Activated CD4-positive, CD25-positive, alpha-beta regulatory T cell treated with anti-CD3 and anti-CD28 coated beads, Interleukin-2, amount 50 U/mL, for 24 hours (primary cell): ENCODE measurements at places on chromosomes 5 and 9.

DNA sequence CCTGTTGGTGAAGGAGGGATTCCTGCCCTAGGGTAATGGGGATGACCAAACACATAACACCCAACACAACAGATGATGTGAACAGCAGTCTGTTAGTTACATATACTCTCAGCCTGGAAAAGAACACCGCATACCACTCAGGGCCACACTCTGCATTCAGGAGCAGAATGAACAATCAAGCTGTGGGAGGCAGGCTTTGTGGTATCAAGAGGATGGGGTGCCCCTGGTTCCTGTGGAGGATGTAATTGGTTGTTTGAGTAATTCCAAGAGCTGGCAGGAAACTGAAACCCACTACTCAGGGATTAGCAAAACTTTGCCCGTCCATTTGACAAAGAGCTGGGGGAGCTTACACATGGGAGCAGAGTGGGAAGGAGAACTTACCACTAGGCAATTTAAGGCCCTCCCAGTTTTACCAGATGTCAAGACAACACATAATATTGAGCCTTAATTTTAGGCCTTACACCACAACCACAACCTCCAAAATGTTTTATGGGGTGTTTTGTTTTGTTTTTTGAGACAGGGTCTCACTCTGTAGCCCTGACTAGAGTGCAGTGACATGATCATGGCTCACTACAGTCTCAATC, 15.6 kb upstream of the PRKAA1 start:
- ATAC-seq = no peak

GRCh38 chr5:132896685-132897084, 23.2 kb downstream of the LEAP2 start:
- no peak for ATAC-seq

- ATAC-seq = no peak
These were observed 2.3 kb upstream of the PAX5 start for GRCh38 chr9:37036371-37036775.

DNA sequence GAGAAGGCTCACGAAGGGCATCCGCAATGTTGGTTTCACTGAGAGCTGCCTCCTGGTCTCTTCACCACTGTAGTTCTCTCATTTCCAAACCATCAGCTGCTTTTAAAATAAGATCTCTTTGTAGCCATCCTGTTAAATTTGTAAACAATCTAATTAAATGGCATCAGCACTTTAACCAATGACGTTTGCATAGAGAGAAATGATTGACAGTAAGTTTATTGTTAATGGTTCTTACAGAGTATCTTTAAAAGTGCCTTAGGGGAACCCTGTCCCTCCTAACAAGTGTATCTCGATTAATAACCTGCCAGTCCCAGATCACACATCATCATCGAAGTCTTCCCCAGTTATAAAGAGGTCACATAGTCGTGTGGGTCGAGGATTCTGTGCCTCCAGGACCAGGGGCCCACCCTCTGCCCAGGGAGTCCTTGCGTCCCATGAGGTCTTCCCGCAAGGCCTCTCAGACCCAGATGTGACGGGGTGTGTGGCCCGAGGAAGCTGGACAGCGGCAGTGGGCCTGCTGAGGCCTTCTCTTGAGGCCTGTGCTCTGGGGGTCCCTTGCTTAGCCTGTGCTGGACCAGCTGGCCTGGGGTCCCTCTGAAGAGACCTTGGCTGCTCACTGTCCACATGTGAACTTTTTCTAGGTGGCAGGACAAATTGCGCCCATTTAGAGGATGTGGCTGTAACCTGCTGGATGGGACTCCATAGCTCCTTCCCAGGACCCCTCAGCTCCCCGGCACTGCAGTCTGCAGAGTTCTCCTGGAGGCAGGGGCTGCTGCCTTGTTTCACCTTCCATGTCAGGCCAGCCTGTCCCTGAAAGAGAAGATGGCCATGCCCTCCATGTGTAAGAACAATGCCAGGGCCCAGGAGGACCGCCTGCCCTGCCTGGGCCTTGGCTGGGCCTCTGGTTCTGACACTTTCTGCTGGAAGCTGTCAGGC, 16.6 kb downstream of the SQSTM1 start:
- ATAC-seq = no peak

DNA sequence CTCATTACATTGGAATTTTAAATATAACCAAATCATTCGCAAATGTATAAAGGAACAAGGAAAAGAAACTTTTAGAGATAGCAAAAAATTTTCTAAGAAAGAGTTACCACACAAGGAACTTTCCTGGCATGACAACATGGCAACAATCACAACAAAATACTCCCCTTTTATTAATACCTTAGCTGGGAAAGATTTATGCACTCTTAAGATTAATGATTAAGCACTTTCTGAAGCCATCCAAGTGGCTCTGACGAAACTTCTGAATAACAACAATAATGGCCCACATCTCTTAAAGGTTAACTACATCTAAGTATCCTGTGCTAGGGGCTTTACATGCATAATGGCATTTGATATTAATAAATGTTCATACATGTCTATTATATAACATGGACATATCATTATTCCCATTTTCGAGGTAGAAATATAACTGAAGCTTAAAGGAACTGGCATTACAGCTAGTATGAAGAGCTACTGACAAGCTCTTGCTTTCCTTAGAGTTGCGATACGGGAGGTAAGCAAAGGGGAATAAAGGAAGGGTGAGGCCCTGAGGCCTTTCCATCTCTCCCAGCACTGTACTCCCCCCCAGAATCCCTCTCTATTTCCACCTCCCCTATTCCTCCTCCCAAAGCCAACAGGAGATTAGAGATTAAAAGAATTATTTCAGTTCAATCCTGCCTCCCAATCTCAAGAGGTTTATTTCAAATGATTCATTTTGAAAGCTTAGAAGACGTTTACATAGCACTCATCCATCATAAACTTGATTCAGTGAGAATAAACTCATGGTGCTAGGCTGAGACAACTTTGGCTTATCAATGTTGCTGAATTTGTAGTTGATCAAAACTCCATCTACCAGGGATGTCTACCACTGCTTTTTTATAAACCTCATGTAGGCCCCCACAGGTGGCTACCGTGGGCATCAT, 9.6 kb downstream of the MTMR12 start:
- no peak for ATAC-seq

DNA sequence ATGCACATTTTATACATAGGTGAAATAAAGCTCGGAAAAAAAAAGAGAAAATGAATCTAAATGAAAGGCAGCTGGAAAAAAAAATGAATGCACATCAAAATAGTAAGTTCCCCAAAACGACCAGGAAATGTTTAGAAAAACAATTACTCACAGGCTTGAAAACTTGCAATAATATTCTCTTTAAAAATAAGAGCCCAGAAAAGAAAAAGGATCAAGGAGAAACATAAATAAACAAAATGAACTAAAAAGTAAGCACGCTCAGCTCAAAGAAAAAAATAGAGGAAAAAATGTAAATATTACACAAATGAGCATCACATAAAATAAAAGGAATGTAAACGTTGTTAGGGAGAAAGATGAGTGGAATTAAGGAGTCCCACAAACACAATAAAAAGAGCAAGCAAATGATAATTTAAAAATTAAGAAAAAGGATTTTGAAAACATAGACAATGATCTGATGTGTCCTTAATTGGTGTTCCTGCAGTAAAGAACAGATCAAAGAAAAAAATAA, 54.2 kb downstream of the SLC27A6 start:
- ATAC-seq = no peak

- no peak for ATAC-seq
These were observed 61.8 kb downstream of the ERAP1 start for GRCh38 chr5:96745844-96746531.

GRCh38 chr9:26727471-26727870, 165.1 kb downstream of the CAAP1 start:
- no peak for ATAC-seq

DNA sequence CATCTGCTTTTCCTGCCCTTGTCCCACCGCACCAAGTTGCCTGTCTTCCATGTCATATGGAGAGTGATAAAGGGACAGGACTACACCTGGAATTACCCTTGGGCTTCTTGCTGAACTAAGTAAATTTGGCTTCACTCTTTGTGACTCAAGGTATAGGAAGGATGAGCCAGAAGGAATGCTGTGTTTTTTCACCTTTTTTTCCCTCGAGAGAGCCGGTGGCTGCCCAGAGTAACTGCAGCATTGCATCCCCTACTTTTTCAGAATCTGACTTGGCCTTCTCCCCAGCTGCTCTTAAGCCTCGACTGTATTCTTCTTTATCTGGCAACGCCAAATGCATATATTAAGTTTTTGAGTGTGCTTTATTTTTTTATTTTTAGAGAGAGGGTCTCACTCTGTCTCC, 38.4 kb downstream of the RCL1 start:
- ATAC-seq = no peak

DNA sequence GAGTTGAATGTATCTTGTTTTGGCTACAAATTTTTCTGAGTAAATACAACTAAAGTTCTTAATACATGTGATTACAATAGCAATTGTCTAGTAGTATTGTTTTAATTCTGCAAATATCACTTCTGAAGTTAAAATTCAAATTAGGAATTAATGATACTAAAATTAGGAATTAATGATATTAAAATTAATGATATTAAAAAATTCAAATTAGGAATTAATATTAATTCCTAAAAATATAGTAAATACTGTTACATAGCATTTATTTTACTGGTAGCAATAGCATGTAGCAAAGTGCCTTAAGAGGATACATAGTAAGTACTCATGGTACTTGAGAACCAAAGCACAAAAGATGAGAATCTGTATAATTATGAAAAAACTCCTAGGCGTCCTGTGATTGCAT, 136.2 kb downstream of the DMXL1 start:
- no peak for ATAC-seq

GRCh38 chr9:83622939-83623678, at the start of gene IDNK:
Gene IDNK, plus strand, starts transcription at chr9:83623143. Its CDS starts 29 bp downstream, at chr9:83623172.
- ATAC-seq = peak; percentile 88
